ENCODE measurements at places on chromosomes 5 and 9.

GRCh38 chr5:883475-884181 lies 9.0 kb downstream of the BRD9 start:
- DNase-seq: no peak

- peak; percentile 74 for DNase-seq
These were observed at the start of gene MAN2A1 for GRCh38 chr5:109689740-109690241. Gene MAN2A1 (plus strand): TSS chr5:109689927. CDS start chr5:109690418, 491 bp downstream.

- DNase-seq: no peak
These were observed 385.2 kb downstream of the FAM170A start for GRCh38 chr5:120014535-120014934.

- DNase-seq: peak; percentile 38
These were observed 436.7 kb downstream of the ZSWIM6 start for GRCh38 chr5:61768692-61769281.

- peak; percentile 46 for DNase-seq
These were observed 103.1 kb downstream of the EHMT1 start for GRCh38 chr9:137721899-137722298.

DNA sequence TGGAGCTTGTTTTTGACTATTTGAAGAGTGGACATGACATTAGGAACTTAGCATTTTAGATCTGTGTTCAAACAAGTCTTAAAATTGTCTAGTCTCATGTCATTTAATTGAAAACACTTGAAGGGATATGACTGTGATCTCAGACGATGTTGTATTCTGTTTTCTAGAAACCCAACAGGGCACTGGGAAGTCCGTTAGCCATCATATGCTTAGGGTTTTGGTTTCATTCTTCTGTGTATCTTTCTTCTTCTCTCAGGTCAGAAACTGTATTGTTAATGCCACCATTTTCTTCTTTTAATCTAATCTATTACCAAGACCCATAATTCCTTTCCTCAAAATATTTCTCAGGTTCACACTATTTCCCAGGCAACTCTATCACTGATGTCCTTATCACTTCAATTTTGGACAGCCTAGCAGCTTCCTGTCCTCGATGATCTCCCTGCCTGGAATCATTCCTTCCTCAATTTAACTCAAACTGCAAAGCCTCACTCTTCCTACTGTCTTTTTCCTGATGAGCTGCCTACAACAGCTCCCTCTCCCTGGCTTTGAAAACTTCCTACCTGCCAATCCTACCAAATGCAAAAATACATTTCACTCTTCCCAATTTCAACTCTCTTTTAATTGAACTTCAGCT lies 77.7 kb downstream of the MEF2C start:
- no peak for DNase-seq

DNA sequence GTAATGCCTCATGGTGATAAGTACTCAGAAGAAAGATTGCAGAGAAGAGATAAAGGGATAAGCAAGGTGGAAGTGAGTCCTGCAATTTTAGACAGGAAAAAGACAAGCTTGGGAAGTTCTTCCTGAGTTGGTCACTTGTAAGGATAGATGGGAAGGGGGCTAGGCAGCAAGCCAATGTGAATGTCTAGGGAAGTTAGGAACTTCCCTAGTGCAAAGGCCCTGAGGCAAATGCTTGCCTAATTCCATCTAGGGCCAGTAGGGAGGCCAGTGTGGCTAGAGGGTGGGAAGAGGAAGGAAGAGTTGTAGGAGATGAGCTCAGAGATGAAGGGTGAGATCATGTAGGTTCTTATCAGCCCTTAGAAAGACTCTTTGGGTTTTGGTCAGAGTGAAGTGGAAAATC lies 206.6 kb downstream of the MAT2B start:
- no peak for DNase-seq

Data from activated CD8-positive, alpha-beta T cell treated with anti-CD3 and anti-CD28 coated beads for 36 hours (primary cell).